CD4-positive, alpha-beta T cell treated with Interleukin-4 for 1 hour (primary cell): ENCODE measurements at places on chromosomes 16 and 17.

DNA sequence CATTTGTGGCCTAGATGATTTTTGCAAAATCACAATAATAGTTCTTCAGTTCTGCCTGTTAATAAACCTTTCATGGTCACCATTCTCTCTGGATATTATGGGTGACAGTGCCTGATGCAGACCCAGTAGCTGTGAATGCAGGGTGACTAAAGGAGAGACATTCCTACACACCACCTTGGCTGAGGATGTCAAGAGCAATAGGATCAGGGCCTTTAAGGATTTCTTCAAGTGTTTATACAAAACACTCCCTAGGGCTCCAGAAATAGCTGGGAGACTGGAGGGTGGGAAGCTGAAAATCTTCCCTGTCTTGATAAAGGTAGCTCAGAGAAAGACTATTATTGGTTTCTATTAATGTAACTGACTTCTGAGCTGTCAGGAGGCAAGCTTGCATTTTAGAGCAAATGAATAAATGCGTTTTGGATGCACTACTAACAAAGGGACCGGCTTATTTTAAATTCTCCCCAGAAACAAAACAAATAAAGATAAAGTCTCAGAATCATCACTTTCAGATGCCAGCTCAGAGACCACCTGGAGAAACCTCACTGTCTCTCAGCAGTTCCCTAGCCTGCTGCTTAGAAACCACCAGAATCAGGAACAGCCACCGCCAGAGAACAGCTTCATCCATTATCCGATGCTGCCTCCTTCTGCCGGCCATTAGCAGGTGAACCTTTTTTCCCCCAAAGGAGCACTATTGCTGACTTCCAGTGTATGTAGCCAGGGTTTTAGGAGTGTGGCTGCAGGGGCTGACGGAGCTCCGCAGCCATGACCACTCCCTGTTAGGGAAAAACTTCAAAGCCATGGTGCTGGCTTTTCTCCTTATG lies 171.4 kb upstream of the DYNLRB2 start:
- no peak for DNase-seq

- no peak for DNase-seq
Measured at GRCh38 chr16:11392041-11392581, 46.9 kb downstream of the RMI2 start.

- no peak for DNase-seq
Measured at GRCh38 chr16:67115639-67116038, 5.9 kb downstream of the PHAF1 start.

DNA sequence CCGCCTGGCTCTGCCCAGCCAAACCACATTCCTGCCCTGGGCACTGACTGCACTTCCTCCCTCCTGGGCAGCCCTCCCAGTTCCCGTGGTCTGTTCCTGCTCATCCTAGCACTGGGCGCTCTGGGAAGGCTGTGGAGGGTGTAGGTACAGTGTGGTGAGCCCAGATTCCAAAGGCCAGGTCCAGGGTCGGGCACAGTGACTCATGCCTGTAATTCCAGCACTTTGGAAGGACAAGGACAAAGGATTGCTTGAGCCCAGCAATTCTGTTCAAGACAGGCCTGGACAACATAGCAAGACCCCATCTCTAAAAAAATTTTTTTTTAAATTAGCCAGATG lies 30.6 kb downstream of the C16orf74 start:
- DNase-seq, result no peak

GRCh38 chr16:57677622-57678369 lies 9.7 kb downstream of the ADGRG3 start:
- DNase-seq, result no peak

DNA sequence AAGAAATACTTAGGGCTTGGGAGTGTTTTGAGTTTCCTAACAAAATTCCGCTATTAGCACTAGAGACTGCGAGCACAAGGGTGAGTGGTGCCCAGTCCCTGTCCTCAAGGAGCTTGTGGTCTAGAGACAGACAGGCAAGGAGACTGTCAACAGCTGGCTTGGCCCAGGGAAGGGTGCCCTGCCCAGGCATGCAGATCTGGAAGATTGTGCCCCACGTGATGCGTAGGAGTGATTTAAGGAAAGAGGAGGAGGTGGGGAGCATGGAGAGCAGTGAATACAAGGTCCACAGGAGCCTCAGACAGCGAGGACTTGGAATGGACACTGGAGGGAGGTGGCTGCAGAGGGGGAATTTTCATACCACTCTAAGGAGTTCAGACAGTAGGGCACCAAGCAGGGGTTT lies 25.0 kb downstream of the SCPEP1 start:
- DNase-seq, result no peak

GRCh38 chr17:59746849-59747445 lies 39.5 kb downstream of the VMP1 start:
- no peak for DNase-seq

- DNase-seq, result no peak
Measured at GRCh38 chr16:67959536-67960329, 8.7 kb downstream of the SLC12A4 start.

- DNase-seq, result peak; percentile 67
Measured at GRCh38 chr17:7523033-7523432, 25.8 kb upstream of the TNFSF12 start.

DNA sequence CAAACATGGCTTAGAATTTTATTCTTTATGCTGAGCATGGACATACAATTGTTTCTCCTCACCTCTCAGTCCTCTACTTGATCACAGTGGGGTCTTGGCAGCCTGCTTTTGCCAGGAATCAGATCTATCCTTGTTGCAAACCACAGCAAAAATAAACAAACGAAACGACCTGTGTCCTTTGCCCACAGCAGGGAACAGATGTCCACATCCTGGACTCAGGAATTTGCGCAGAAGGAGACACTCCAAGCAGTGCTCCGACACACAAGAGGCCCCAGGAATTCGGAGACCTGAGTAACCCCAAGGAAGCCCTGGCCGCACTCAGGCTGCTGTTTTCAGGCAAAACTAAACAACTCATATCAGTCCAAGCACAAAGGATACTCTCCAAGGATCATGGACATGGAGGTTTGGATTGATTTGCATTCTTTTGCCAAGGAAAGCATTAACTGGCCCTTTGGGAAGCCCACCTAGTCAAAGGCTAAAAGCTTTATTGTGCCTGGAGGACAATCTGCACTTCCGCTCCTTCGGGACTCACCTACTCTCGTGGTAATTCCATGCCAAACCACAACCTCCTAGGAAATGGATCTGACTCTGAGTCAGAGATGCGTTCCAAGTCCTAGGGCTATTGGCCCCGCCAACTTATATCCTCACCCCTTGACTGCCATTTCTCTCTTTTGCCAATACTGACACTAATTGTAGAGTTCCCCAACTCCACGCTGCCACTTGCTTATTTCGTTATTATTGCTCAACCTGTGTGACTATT lies 271.1 kb upstream of the CDH11 start:
- no peak for DNase-seq

DNA sequence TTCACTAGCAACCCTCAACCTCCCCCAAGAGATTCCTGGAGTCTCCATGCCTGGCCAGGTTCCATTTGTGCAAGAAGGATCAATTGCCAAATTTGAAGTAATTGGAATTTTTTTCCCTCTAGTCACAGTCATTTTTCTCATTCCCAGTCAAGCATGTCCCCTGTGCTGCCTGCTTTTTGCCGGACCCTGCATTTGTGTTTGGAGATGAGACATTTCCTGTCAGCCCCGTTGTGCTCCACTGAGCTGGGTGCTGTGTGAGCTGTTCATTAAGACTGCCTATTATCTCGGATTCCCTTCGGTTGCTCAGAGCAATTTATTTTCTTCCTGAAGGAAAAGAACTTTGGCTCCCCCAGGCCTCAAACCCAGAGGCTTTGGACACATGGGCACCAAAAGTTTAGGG lies 201.0 kb upstream of the NLRP1 start:
- DNase-seq, result no peak

DNA sequence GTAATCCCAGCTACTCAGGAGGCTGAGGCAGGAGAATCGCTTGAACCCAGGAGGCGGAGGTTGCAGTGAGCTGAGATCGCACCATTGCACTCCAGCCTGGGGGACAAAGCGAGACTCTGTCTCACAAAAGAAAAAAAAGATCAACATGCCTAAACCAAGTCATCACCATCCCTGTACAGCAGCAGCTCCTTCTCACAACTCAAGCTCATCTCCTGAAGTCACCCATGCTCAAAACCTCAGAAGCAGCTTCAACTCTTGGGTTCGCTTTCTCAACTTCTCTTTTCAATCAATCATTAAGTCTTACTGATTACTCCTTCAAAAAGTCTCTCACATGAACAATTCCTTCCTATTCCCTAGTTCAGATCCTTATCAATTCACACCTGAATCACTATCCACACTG lies 31.3 kb downstream of the PHLPP2 start:
- DNase-seq, result no peak

DNA sequence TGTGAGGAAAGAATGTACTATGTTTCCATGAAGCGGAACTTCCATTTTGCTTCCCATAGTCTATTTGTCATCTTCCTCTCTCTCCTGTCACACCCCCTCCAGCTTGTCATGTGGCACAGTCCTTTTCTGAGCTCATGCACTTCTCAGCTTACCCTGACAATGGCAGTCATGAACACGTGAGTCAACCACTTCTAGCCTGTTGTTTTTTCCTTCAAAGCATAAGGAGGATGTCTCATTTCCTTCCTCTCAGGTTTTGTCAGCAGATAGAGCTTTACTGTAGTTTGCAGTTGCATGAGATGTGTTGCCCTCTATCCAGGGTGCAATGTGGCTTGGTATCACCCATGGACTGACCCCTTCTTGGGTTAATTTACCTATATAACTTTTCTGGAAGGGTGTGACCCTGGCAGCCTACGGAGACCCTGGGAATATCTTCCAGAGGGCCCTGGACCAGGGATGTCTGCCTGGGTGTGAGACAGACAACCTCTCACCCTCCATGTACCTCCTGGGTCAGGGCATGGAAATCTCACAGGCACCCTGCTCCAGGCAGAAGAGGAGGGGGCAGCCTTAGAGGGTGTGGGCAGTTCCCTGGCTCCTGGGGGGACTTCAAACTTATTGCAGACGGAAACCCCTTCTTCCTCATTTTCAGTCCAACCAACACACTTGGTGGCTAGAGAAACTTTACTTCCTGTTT lies 4.0 kb upstream of the ZNF267 start:
- DNase-seq, result peak; percentile 89

- DNase-seq, result no peak
Measured at GRCh38 chr16:3645504-3646347, 8.8 kb upstream of the DNASE1 start.

DNA sequence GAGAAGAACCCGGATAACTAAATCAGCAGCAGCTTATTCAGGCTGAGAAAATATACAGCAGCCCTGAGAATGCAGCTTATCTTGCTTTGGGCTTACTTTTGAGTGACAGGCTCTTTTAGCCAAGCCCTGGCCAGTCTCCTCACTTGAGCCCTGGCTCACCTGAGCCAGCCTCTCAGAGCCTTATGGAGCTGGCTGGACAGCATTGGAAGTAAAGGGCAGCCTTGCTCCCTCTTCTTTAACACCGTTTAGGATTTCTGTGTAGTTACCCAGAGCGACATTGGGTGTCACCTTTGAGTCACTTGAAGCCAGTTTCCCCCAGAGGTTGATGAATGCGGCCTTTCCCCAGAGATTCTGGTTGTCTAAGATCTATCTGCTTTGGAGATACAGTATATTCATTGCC lies 7.7 kb upstream of the NPIPB2 start:
- peak; percentile 40 for DNase-seq

GRCh38 chr17:80477647-80478478 lies 1.5 kb upstream of the NPTX1 start:
- peak; percentile 16 for DNase-seq

DNA sequence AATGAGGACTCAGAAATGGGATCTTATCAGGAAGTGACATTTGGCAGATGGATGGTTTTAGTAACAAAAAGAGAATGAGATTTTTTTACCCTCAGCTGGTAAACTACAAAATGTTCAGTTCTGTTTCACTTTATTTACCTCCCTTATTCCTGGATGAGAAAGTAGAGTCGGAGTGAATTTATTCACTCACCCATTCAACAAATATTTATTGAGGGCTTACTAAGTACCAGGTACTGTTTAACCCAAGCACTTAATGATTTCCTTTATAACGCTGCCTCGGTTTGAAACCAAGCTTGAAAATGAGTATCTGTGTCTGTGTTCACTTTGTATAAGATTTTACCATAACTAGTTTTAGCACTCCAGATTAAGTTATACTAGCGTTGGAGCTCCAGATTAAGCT lies 38.1 kb downstream of the CDRT15 start:
- no peak for DNase-seq

DNA sequence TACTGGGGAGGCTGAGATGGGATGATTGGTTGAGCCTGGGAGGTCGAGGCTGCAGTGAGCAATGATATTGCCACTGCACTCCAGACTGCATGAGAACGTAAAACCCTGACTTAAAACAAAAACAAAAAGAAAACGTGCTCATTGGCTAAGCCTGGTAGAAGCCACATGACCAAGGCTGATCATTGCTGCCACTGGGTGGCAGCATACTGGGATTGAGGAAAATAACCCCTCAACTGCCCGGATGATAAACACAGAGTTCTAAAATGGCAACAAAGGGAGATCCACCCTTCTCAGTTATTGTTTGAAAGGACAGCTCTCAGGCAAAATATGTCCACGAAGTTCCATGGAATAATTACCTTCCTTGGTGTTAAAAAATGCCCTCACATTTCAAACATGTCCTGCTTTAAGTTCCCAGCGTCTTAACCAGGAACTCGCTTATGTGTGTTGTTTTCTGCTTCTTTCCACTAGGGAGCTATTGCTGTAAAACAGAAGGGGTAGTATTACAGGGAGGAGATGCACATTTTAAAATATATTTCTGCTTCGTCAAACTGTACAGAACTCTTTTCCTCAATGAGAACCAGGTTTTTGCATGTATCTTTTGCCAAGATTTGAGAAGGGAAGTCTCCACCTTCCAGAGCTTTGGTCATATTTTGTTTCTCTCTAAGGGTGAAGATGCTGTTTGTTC lies 675.3 kb downstream of the MAF start:
- peak; percentile 47 for DNase-seq

GRCh38 chr17:30808785-30809286 lies 15.7 kb downstream of the CRLF3 start:
- DNase-seq, result peak; percentile 52

GRCh38 chr16:53545433-53545832 lies 42.4 kb upstream of the AKTIP start:
- DNase-seq, result peak; percentile 63

DNA sequence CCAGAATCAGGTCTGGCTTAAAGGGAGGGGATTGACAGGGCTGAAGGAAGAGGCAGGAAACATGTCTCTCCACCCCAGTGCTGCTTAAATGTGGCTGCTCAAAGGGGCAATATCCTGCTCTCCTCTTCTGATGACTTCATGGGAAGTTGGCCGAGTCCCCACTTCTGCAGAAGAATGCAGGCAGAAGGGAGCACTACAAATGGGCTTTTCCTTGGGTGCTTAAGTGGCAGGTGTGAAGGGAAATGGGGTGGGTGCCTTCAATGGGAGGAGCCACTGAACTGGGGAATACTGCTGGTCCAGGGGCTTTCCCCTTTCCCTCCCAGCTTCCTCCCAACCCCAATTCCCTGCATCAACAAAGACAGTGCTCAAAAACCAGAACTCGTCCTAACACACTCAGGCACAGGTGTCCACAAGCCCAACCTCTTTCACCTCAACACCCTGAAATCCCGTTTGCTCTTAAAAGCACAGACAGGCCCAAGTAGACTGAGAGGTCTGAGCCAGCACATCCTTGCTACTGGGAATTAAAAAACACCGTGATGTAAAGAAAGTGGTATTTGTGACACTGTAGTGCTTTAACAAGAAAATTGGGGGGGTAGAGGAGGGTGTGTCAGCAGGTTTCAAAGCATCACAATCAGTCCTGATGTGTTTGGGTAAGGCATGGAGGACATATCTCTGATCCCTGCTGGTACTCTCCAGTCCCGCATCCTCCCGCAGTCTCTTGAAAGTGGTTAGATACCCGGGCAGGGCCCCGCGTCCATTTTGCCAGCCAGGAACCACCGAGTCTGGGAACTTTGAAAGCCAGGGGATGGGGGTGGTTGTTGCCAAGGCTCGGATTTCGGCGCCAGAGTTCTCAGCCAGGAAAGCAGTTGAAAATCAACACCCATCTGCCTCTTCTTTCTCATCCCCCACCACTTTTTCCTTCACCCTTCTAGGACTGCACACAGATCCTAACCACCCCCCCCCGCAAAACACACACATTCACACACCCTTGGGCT lies 1.6 kb downstream of the CA10 start:
- DNase-seq, result no peak
